T-helper 17 cell (primary cell): ENCODE measurements at places on chromosomes 7 and 10. TPM values are rescaled to one million over a fixed set of nuclear protein-coding genes. Genes with fewer than 3 reads are reported as not detected.

Gene LYZL1
- total RNA-seq, result not detected

Gene TYW1B
- total RNA-seq, result 4.8 TPM

Gene MSMB
- not detected for total RNA-seq

Gene PDK4
- 0.20 TPM for total RNA-seq

Gene CCDC6
- total RNA-seq, result 27.0 TPM

Gene DNAH11
- total RNA-seq, result 0.05 TPM

Gene RNF148
- total RNA-seq, result not detected

Gene DDX50
- 40.8 TPM for total RNA-seq

Gene GRB10
- 7.0 TPM for total RNA-seq

Gene TSPAN12
- total RNA-seq, result not detected

Gene ELN
- total RNA-seq, result not detected

Gene SMO
- not detected for total RNA-seq

Gene PNLIP
- not detected for total RNA-seq

Gene AKR1C4
- total RNA-seq, result not detected

Gene CPEB3
- 3.2 TPM for total RNA-seq

Gene ACSM6
- total RNA-seq, result not detected

Gene HOXA4
- not detected for total RNA-seq

Gene ATOH7
- not detected for total RNA-seq

Gene PILRA
- 14.5 TPM for total RNA-seq

Gene SPDYE1
- total RNA-seq, result 0.18 TPM

Gene HOXA2
- total RNA-seq, result not detected

Gene SLC18A3
- not detected for total RNA-seq

Gene FLNC
- total RNA-seq, result 0.05 TPM

Gene CYP26C1
- total RNA-seq, result 0.18 TPM

Gene SOSTDC1
- total RNA-seq, result not detected

Gene CYP2C18
- not detected for total RNA-seq

Gene UNCX
- total RNA-seq, result not detected
